ENCODE measurements at places on chromosomes 7 and 10.

- DNase-seq = no peak
These were observed 22.1 kb downstream of the EXOC4 start for GRCh38 chr7:133275008-133275407.

GRCh38 chr10:63217120-63217605 lies 84.0 kb downstream of the NRBF2 start:
- no peak for DNase-seq

DNA sequence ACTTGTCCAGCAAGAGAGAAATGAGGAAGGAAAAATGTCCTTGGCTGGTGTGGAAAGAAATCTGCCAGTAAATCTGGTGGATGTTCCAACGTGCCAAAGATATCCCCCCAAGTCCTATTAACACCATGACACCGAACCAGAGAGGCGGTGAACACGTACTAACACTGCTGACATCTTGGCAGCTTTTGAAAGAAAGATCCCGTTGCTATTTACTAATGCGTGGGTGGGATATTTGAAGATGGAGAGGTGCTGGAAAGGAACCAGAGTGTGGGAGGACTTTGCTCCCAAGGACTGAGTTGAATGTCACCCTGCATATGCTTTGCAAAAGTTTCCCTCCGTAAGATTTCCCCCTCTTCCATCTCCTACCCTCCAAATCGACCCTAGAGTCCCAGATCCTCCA lies 7.9 kb downstream of the CCDC3 start:
- DNase-seq = no peak

DNA sequence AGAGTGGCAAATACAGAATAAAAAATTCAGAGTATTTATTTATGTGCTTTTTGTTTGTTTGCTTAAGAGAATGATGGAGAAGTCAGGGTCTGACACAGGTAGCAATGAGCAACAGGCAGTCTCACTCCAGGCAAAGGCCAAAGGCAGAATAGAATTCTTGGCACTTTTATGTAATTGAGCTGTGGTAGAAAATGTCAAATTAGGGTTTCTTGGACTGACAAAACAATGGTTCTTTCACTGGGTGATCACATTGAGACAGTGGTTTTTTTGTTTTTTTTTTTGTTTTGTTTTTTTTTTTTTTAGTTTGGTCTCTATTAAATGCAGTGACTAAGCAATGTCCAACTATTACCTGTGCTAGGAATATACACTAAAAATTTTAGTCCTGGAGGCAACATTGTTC lies 27.4 kb downstream of the POM121L12 start:
- no peak for DNase-seq

DNA sequence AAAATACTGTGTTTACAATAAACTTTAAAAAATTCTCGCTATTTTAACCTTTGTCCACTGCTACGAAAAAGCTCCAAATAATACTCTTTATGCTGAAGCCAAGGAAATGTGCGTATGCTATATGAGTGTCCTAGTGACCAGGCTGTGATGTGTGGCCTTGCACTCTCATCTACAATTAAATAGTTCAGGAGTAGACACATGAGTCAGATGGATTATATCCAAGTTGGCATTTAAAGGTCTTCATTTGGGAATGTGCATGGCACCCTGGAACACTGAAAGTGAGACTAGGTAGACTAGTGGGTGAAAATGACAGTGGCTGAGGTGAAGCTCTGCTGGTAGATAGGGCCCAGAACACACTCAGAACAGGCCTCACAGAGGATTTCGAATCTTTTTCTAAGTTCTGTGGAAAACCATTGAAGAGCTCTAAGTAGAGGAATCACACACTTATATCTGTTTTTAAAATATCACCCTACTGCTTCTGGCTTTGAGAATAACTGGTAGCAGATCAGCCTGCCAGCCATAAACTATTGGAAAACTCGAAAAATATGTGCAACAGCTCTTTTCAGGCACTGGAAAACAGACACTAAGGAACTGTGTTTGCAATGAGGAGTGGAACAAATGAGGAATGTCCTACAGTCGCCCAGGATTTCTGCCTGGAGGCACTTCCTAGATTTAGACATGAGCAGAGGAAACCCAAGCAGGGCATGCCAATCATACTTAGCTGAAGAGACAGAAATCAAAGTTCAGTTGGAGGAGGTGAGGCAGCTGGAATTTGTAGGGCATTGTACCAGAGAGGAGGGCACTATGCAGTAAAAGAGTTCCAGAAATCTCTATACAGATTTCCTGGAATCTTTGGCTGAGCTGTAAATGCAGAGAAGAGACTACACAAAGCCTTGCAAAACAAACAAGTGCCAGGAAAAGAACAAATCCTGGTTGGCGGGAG lies 603.8 kb upstream of the LRRTM3 start:
- no peak for DNase-seq

Data from CMK (cell line).